NCI-H82 (cell line): ENCODE measurements at places on chromosomes 4 and X.

DNA sequence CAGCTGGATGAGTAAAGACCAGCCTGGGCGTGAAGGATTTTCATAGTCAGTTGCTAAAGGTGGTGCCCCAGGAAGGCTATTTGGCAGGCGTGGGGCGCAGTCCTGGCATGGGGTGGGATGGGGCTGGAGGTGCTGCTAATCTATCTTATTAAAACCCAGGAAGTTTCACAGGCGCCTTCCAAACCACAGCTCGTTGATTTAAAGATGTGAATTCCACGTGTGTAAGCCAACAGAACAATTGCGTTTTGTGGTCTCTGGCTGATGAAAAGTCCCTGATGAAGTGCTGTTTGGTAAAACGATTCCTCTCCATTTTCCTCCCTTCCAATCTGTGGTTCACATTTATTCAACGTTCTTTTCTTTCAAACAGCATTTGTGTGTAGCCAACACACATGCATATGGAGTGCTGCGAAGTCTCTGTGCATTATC, 105.0 kb downstream of the TBL1X start:
- no peak for DNase-seq

- DNase-seq = peak; percentile 36
Measured at GRCh38 chr4:17817027-17817426, 6.2 kb downstream of the NCAPG start.

- DNase-seq = no peak
Measured at GRCh38 chr4:85869181-85869580, 394.2 kb downstream of the ARHGAP24 start.

GRCh38 chr4:5845035-5845905, 47.6 kb downstream of the CRMP1 start:
- no peak for DNase-seq

GRCh38 chr4:180636696-180637404, 1606.4 kb upstream of the TENM3 start:
- DNase-seq = no peak

GRCh38 chr4:127975121-127975770, 10.0 kb downstream of the ABHD18 start:
- no peak for DNase-seq

- DNase-seq = peak; percentile 70
Measured at GRCh38 chrX:151151665-151152267, 24.6 kb upstream of the GPR50 start.

DNA sequence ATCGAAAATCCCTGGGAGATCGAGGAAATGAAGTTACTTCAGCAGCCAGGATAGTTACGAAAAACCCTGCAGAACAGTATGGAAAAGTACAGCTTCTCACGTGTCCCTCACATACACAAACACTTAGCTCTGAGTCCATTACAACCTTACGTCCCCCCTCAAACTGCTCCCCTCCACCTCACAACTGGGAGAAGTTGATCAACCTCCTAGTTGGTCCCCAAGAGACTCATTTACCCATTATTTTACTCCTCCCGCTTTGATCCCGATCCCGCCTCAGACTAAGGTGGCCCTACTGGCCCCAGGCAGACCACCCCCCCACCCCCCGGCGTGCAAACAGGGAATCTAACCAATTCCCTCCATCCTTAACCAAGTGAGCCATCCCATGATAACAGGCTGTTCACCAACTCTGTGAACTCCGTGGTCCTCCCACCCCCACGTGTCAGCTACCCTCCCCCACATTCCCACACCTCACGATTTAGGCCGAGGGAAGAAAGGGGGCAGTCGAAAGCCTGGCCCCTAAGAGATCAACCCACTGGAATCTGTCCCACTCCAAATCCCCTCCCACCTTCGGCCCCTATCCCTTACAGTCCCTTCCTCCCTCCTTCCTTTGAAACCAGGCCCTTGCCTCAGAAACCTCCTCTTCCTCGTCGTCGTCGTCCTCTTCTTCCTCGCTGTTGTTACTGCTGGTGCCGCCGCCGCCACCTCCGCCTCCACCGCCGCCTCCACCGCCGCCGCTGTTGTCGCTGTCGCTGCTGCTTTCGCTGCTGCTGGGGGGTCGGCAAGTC, 755 bp downstream of the ANKRD17 start:
- peak; percentile 72 for DNase-seq

GRCh38 chr4:8410066-8410625, 30.4 kb downstream of the ACOX3 start:
- DNase-seq = no peak

GRCh38 chr4:16411501-16412085, 185.3 kb upstream of the TAPT1 start:
- DNase-seq = no peak

DNA sequence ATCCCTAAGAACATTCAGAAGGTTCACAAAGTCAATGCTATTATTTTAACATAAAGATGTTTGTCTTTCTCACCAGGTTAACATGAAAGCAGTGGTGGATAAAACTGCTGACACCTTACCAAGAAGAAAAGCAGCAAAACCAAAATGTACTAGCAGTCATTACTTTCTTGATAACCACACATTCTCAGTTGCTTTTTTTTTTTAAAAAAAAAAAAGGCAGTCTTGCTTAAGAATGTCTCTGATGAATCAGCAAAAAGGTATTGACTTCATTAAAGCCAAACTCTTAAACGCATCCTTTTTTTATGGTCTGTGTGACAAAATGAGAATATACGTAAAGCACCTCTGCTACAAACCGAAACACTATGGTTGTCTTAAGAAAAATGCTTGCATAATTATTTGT, 31.9 kb downstream of the CDKL2 start:
- no peak for DNase-seq

DNA sequence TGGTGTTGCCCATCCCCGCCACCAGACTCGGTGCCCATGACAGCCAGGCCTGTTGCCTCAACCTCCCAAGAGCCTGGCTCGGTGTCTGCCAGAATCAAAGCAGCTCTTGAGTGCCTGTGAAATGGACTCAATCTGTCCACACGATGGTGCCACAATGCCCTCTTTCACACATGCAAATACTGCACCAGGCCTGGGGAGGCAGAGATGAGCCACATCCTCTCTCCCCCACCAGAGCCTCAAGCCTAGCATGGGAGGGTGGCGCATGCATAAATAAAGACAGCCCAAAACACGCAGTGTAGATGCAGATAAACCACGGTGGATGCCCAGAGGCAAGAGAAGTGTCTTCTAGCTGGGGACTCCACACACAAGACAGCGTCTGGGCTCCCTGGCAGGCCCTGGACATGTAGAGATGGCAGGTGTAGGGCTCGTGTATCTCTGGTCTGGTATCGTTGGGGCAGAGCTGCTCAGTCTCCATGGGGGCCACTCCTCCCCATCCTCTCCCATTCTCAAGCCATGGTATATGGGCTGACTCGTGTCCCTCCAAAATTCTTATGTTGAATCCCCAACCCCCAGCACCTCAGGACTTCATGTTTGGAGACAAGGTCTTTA, 65.6 kb downstream of the JAKMIP1 start:
- peak; percentile 24 for DNase-seq

GRCh38 chr4:103099691-103100392, at the start of gene BDH2:
TSS of gene BDH2 (minus strand) at chr4:103099834. CDS start at chr4:103096254, 3,580 bp downstream.
- DNase-seq = peak; percentile 92

- no peak for DNase-seq
Measured at GRCh38 chr4:98601708-98602107, 56.7 kb downstream of the TSPAN5 start.

- DNase-seq = no peak
Measured at GRCh38 chrX:39969819-39970504, 127.8 kb downstream of the BCOR start.

DNA sequence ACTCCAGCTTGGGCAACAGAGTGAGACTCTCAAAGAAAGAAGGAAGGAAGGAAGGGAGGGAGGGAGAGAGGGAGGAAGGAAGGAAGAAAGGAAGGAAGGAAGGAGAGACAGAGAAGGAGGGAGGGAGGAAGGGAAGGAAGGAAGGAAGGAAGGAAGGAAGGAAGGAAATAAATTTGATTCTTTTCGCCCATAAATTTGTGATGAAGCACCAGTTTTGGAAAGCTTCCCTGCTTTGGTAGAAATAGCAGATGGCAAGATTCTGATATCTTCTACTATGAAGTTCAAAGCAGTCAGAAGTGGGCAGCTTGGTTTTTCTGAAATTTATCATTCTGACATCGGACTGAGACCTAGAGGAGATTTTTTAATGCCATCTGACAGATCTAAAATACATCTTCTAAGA, 11.7 kb upstream of the GYG2 start:
- DNase-seq = no peak

DNA sequence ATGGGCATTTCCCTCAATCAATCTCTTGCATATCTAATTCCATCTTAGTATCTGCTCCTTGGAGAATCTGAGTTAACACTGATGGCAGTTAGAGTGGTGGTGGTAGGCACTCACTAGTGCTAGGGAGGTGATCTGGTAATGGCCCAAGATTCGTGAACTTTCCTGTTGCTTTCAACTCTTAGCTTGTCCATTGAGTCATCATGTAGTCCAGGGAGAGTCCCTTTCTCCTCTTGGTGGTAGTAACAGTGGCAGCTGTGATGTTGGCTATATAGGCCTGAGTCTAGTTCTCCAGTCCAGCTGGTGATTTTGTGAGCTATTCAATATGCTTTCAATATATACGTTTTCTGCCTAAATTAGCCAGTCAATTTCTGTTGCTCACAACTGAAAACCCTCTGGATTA, 7.0 kb upstream of the XKRX start:
- DNase-seq = no peak

- no peak for DNase-seq
Measured at GRCh38 chr4:94924566-94924965, 166.8 kb downstream of the BMPR1B start.

- DNase-seq = no peak
Measured at GRCh38 chrX:123223859-123224258, 39.8 kb downstream of the GRIA3 start.

DNA sequence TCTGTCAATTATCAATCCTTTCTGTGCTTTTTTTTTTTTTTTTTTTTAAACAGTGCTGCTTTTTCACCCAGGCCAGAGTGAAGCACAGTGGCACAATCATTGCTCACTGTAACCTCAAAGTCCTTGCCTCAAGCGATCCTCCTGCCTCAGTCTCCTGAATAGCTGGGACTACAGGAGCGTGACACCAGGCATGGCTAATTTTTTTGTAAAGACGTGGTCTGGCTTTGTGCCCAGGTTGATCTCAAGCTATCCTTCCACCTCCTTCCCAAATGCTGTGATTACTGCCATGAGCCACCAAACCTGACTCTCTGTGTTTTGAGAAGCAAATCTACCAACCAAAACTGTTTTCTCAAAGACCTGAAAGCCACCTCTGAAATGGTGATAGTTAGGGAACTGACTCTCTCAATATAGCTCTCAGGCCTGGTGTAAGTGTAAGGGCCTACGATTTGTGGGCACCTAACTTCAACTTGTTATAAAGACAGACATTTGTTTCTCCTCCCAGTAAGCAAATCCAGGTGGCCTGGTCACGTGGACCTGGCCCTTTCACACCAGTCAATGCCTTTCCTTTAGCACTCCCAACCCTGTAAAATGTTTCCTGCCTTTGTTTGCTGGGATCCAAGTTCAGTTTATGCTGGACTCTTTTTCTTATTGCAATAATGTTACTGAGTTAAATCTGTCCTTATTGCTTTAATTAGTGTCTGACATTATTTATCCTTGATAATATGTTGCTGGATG, 2015.9 kb downstream of the PCDH7 start:
- DNase-seq = no peak

GRCh38 chrX:18955676-18956075, 28.2 kb downstream of the PHKA2 start:
- DNase-seq = no peak

DNA sequence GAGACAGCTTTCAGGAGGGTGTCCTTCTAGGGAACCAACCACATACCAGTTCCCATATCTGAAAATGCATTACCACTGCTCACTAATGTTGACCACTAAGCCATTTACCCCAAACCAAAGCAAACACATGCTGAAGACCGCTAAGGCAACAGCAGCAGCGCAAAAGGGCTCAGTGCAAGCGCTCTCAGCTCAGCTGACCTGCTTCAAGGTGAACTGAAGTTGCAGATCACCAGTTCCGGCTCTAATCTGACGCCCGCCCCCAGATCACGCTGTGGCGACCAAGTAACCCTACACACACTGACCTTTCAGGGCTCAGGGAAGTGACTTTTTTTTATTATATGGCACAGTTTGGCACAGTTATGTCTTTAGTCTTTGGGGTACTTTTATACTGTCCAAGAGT, 5.8 kb downstream of the MECP2 start:
- DNase-seq = peak; percentile 18

GRCh38 chrX:145923376-145923775, 105.7 kb downstream of the SLITRK2 start:
- DNase-seq = peak; percentile 6

DNA sequence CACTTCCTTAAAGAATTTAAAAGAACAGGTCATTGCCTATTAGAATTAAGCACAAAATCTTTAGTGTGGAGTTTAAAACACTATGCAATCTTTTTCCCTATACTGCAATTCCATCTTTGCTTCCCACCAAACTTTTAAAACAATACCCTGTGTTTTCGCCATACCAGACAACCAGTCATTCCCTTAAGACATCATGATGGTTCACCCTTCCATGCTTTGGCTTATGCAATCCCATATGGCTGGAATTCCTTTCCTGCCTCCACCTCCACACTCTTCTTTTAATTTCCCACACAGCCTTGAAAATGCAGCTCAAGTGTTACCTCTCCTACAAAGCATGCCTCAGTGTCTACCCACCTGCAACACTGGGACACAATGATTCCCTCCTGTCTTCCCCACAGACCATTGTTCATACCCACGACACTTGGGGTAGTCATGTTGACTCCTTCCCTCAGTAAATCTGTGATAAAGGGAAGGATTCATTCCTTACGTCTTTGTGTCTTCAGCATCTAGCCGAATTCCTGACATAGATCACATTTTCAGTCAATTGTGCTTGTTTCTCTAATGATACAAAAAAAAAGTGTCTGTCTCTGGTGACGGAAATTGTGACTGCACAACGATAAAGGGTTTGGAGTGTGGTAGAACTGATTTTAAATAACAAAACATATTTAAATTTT, 166.3 kb downstream of the FNIP2 start:
- no peak for DNase-seq

DNA sequence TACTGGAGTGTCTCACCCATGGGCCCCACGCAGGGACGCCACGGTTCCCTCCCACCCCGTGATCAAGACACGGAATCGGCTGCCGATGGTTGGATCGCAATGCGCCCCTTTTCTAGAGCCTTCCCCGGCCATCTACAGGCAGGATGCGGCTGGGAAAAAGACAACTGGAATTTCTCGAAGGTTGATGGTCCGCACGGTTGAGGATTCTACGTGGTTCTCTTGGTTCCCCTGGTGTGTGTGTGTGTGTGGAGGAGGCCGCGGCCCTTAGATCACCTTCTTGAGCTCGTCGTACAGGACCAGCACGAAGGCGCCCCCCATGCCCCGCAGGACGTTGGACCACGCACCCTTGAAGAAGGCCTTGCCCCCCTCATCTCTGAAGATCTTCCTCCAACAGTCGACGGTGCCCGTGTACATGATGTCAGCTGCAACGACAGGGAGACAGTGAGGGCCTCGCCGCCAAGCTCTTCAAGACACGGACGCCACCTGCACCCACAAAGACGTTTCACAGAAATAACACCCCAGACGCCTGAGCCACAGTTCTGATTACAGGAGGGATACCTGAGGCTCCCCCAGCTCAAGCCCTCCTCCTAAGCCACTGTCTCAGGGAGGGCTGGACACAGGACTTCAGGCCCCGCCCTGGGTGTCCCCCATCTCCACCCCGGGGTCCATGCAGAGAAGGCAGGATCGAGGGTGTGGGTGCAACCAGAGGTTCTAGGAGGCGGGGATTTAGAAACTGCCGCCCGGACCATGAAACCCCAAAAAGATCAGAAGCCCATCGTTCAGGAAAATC, 5.4 kb downstream of the SLC25A6 start:
- DNase-seq = no peak
